PC-3 (cell line): ENCODE measurements at places on chromosomes 6 and 20. TPM values are rescaled to one million over a fixed set of nuclear protein-coding genes. Genes with fewer than 3 reads are reported as not detected.
A peak's percentile ranks its signal among the peaks of the same experiment; 100 is the strongest.

DNA sequence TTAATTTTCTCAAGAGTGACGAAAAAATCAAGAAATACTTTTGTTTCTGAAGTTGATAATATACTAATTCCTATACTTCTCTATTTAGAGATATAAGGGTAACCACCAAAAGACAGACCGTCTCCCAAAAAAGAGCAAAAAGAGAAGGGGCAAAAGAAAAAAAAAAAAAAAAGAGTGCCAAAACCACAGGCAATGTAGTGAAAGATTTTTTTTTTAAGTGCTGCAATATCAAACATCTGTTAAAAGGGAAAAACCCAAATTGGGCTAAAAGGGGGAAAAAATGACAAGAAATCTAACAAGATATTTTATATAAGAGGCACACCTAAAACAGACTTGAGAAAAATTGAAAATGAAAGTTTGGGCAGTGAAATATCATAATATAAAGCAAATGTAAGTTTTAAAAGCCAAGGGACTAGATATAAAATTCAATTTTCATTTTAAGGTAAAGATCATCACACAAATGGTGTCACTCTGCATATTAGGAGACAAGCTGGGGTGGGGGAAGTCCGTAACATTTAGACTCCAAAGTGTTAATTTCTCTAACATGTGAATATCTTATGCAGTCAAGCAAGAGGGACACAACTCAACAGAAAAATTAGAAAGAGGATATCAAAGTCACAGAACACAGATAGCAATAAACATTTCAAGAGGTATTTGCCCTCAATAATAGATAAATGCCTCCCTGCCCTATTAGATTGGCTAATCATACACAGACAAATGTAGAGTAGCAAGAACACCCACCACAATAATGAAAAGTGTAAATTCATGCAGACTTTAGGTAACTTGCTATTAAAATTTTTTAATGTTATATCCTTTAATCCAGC is 9.1 kb downstream of the C6orf52 start:
- H3K27me3 ChIP-seq = no peaks in the 10 kb centered on the region
- H3K36me3 ChIP-seq = no peaks in the 10 kb centered on the region
- H3K4me3 ChIP-seq = no peak overlapping the region

The ADGRF5 gene
- 0.75 and 1.6 TPM in 2 replicates for total RNA-seq

DNA sequence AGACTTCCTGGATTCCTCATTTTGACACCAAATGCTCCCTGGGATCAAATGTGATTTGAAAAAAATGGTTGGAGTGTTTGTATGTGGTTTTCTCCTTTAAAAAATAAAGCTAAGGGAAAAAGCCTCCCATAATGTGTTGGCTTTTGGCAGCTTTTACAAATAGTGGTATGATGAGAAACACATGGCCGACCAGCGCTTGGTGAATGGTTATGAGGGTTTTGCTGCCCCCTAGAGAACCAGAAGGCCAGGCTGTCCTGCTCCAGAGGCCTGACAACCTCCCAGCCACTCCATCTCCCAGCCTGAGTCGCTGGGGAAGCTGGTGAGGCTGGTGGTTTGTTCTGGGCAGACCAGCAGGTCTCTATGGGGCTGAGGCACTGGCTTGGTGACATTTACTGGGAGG is 69.3 kb downstream of the CLIC5 start:
- peak; percentile 32 for DNase-seq
- H3K36me3 ChIP-seq = no peaks in the 10 kb centered on the region
- H3K4me3 ChIP-seq = no peak overlapping the region
- peaks cover 11% of the 10 kb centered on the region; the same call in 1 of the 2 replicates for H3K27me3 ChIP-seq
- no peak overlapping the region for H3K27ac ChIP-seq

DNA sequence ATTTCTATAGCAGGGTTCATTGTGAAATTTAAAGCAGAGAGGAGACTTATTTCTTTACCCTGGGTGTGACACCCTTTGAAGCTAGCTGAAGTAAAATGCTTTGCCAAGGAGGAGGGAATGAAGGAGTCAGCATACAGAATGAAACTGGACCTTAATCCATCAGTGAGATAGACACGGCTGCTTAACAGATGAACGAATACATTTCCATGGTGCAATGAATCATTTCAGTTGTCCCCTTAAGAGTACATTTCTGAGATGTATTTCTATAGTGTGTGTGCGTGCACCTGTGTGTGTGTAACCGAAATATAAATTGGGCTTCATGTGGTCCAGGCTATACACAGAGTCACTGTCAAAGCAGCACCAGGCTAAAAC is 73.8 kb upstream of the CD93 start:
- DNase-seq = no peak
- H3K27ac ChIP-seq = no peak overlapping the region
- no peak overlapping the region for H3K4me3 ChIP-seq
- no peaks in the 10 kb centered on the region for H3K36me3 ChIP-seq
- peaks cover 41% of the 10 kb centered on the region for H3K4me1 ChIP-seq

DNA sequence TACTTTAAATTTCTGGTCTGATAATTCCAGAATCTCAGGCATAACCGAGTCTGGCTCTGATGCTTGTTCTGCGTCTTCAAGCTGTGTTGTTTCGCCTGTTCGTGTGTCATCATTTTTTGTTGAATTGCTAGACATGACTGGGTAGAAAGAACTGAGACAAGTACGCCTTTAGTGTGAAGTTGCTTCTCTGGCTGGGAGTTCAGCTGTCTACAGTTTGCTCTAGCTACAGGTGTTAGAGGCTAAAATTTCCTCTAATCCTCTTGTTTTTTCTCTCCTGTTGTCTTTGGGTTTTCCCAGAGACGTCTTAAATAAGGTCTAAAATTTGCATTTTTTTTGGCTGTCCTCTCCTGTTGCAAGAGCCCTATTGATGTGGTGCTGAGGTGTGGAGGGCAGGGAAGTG is 100.3 kb downstream of the FAM50B start:
- no peaks in the 10 kb centered on the region for H3K27me3 ChIP-seq
- no peak overlapping the region for H3K4me3 ChIP-seq
- no peaks in the 10 kb centered on the region for H3K36me3 ChIP-seq
- H3K27ac ChIP-seq = no peak overlapping the region
- DNase-seq = no peak
- H3K4me1 ChIP-seq = peaks cover 12% of the 10 kb centered on the region

GRCh38 chr20:16263582-16263981 is 309.7 kb downstream of the KIF16B start:
- peaks cover 5% of the 10 kb centered on the region; the same call in 1 of the 2 replicates for H3K36me3 ChIP-seq
- H3K27ac ChIP-seq = no peak overlapping the region
- peaks cover 13% of the 10 kb centered on the region for H3K4me1 ChIP-seq
- no peaks in the 10 kb centered on the region for H3K27me3 ChIP-seq

DNA sequence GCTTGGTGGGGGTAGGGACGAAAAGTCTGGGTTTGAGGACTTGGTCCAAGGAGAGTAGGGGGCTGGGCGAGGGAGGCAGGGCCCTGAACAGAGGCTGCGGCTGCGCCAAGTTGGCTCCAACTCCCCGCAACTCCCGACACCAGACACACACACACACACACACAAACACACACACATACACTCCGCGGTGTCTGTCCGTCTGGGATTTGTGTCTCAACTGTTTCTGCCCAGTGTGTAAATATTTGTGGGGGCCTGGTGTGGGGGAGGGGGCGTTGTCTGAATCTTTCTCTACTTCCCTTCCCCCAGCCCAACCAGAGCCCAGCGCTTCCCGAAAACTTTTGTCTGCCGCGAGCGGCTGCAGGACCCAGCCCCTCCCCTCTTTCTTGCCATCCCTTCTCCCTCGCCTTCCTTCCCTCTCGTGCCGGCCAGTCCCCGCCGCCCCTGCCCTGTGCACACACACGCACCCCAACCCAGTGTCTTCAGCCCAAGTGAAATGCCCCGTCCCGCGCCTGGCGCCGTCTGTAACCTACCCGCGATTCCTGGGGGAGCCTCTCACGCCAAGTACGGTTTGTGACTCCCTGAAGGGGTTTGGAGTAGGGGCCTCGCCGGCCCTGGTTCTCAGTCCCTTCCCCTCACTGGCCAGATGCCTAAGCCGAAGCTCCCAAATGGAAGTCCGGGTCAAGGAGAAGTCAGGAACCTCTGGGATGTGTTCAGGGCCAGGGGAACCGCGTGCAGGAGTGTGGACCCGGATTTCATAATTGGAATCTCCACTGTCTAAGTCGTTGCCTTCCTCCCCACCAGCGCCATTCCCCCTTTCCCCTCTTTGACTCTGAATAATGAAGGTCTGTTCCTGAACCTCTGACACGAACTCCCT is 904 bp downstream of the MDFI start:
- DNase-seq = no peak
- H3K27me3 ChIP-seq = no peaks in the 10 kb centered on the region
- peak overlapping the region; percentile 91; the same call in 1 of the 2 replicates for H3K4me3 ChIP-seq
- H3K4me1 ChIP-seq = peaks cover 7% of the 10 kb centered on the region
- no peaks in the 10 kb centered on the region for H3K36me3 ChIP-seq
